ENCODE measurements at places on chromosomes 12 and 14.

DNA sequence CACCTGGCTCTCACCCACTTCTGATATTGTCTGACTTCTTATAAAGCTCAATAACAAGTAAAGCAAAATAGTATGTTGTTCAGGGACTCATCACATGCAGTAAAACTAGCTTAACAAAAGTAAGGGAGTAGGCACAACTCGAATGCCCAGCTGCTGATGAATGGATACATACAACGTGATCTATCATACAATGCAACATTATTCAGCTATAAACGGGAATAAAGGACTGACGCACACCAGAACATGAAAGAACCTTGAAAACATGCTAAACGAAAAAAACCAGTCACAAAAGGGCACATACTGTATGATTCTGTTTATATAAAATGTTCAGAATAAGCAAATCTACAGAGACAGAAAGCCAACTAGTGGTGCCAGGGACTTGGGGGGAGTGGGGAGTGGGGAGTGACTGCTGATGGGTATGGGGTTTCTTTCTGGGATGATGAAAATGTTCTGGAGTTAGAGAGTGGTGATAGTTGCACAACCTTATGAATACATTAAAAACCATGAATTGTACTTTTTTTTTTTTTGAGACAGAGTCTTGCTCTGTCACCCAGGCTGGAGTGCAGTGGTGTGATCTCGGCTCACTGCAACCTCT lies 11.1 kb downstream of the PLBD2 start:
- no peak overlapping the region for H3K4me3 ChIP-seq
- no peaks in the 10 kb centered on the region for H3K36me3 ChIP-seq
- H3K27ac ChIP-seq: no peak overlapping the region
- no peak for DNase-seq
- H3K27me3 ChIP-seq: no peaks in the 10 kb centered on the region
- no peaks in the 10 kb centered on the region for H3K4me1 ChIP-seq

DNA sequence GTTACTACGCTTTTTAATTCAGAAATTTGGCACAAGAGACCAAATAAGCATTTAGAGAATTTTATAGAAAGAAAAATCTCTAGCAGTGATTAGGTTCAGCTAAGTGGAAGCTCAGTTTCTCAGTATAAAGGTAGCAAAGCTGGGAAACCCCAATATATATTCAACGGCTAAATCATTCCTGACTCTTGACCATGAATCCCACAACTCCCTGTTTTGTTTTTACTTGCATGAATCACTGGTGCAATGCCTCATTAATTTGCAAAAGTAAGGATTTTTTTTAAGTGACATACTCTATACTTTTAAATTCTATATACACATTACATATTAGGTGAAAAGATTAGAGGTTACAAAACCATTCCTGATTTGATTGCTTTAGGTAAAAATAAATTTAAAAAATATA lies 74.3 kb upstream of the PLEKHG7 start:
- H3K27ac ChIP-seq: no peak overlapping the region
- H3K4me1 ChIP-seq: peaks cover 17% of the 10 kb centered on the region
- no peak overlapping the region for H3K4me3 ChIP-seq

GRCh38 chr14:85789506-85789905 lies 259.6 kb downstream of the FLRT2 start:
- no peak overlapping the region for H3K27ac ChIP-seq
- no peaks in the 10 kb centered on the region for H3K4me1 ChIP-seq
- DNase-seq: no peak
- H3K36me3 ChIP-seq: no peaks in the 10 kb centered on the region

- no peak for DNase-seq
These were observed 767 bp upstream of the CCNT1 start for GRCh38 chr12:48717252-48717695.

GRCh38 chr14:80607430-80608190 lies 333.9 kb downstream of the CEP128 start:
- peaks cover 3% of the 10 kb centered on the region for H3K4me1 ChIP-seq
- DNase-seq: no peak
- H3K27me3 ChIP-seq: no peaks in the 10 kb centered on the region

GRCh38 chr12:58172433-58173073 lies 231.2 kb downstream of the ATP23 start:
- H3K4me1 ChIP-seq: no peaks in the 10 kb centered on the region
- H3K27me3 ChIP-seq: no peaks in the 10 kb centered on the region
- H3K4me3 ChIP-seq: no peak overlapping the region
- H3K36me3 ChIP-seq: no peaks in the 10 kb centered on the region

GRCh38 chr12:1246637-1247036 lies 255.6 kb downstream of the ERC1 start:
- DNase-seq: no peak
- H3K36me3 ChIP-seq: peaks cover 7% of the 10 kb centered on the region

GRCh38 chr12:123659996-123660727 lies 10.8 kb upstream of the TCTN2 start:
- H3K27me3 ChIP-seq: no peaks in the 10 kb centered on the region
- no peak for DNase-seq
- peak overlapping the region; percentile 59 for H3K27ac ChIP-seq
- peaks cover 11% of the 10 kb centered on the region for H3K4me1 ChIP-seq
- no peak overlapping the region for H3K4me3 ChIP-seq
- peaks cover 57% of the 10 kb centered on the region for H3K36me3 ChIP-seq

Measured in RWPE2 (cell line).